ENCODE measurements at places on chromosomes 7 and 10.
A peak's percentile ranks its signal among the peaks of the same experiment; 100 is the strongest.

- DNase-seq: no peak
These were observed 20.6 kb downstream of the SHTN1 start for GRCh38 chr10:116984202-116984990.

- DNase-seq: no peak
These were observed 69.4 kb downstream of the FRMD4A start for GRCh38 chr10:14261336-14261735.

- peak; percentile 53 for DNase-seq
These were observed 1.9 kb upstream of the PLAU start for GRCh38 chr10:73908853-73909539.

DNA sequence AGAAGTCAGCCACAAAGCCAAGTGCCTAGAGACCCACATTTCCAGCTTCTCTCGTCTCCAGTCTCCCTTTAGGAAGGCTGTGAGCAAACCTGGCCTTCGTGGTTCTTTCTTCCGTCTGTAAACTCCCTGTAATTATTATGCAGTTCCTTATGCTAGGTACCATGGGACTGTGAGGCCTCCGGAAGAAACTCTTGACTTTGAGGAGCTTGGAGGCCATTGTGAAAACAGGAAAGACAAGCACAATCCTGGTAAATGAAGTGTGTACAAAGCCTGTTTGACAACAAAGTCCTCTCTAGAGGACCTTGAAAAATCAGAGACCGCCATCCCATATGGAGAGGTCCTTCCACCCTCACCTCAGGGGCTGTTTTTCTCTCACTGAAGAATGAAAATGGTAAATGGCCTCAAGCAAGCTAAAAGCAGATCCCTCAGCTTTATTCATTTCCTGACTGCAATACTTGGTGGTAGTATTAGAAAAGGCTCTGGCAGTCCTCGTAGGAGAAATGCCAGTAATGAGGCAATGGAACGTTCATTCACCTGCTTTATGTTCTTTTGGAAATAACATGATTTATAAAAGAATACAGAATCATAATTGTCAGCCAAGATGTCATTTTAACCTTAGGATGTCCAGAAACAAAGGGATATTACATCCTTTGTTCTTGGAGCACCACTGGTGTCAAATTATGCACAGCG lies 926.4 kb downstream of the LRMDA start:
- no peak for DNase-seq

DNA sequence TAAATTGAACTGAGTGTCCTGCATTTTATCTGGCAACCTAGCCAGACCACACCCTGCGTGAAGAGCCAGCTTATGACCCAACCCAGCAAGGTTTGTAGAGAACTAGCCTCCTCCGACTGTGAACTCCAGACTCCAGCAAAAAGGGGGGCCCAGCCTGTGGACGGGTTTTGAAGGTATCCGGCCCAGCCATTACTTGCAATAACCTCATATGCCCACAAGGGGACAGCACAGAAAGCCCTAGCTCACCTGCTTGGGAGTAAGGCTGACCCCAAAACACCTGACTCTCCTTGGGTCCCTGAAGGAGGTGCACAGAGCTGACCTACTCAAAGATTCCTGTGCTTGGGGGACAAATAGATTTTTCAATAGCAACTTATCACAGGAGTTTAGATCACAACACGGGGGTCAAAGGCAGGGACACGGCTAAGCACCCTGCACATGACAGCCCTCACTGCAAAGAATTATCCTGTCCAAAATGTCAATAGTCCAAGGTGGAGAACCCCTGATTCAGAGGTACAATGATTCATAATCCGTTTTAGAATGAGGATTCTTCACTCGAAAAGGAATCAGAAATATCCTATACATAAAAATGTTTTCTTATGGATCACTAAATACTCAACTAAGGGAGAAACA lies 4.6 kb downstream of the TRPV6 start:
- DNase-seq: peak; percentile 58

GRCh38 chr10:49690698-49691356 lies 11.4 kb downstream of the C10orf53 start:
- DNase-seq: no peak

DNA sequence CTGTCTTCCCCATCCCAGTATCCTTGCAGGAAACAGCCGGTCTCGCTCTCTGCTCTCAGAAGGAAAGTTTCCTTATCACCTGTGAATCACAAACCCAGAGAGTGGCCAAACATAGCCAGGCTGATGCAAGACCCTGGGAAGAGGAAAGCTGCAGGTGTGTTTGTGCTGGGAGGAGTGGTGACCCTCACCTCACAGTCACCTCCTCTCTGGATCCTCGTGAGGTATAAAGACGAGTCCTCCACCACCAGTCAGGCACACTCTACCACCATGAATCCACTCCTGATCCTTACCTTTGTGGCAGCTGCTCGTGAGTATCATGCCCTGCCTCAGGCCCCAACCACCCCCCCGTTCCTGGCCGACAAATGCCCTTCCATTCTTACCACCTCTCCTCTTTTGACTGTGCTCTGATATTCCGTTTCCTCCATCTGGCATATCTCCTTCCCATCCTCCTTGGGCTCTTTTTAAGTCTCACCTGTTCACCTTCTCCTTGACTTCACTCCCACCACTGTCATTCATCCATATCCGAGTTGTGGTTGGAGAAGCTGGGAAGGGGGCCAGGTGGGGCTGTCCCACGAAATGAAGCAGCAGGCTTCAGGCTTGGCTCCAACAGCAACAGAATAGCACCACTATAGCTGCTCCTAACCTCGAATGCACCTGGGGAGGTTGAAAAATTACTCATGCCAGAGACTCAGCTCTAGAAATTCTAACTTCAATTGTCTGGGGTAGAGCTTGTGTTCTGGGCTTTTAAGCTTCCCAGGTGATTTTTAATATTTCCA lies at the start of gene PRSS1:
TSS of gene PRSS1 (plus strand) at position 255 of the 776 bp plus-strand sequence. CDS start at position 268, 13 bp downstream.
- DNase-seq: no peak

GRCh38 chr7:71017602-71018001 lies 114.3 kb upstream of the GALNT17 start:
- DNase-seq: no peak

DNA sequence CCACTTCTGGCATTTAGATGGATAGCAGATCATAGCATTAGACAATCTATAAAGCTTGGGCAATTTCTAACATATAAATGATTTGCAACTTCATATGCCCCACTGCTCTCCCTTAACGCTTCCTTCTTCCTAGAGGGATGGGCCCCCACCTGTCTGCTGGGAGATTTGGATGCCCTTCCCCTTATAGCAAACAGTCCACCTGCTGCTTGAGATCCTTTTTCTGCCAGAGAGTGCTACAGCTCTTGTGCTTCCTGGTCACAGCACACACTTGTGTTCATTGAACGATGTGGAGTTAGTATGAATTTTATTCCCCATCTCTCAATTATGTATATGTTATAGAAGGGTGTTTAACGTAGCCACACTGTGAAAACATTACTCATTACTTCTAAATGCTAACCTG lies 10.4 kb upstream of the PCGF5 start:
- DNase-seq: no peak

DNA sequence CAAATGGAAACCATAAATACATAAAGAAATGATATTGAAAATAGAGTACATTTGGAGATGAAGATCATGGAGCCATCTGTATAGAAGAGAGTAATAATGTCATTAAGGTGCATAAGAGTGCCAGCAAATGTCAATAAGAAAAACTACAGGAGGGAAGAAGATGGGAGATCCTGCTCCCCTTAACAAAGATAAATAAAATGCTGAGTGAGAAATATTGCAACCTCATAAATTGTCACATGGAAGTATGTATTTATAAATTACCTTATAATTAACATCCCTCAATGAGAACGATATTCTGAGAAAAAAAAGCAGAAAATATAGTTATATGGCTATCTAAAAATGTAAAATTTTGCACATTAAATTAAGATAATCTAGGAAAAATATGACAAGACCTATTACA lies 155.2 kb upstream of the PRSS1 start:
- DNase-seq: no peak

GRCh38 chr7:104548861-104549260 lies 220.5 kb downstream of the LHFPL3 start:
- no peak for DNase-seq

DNA sequence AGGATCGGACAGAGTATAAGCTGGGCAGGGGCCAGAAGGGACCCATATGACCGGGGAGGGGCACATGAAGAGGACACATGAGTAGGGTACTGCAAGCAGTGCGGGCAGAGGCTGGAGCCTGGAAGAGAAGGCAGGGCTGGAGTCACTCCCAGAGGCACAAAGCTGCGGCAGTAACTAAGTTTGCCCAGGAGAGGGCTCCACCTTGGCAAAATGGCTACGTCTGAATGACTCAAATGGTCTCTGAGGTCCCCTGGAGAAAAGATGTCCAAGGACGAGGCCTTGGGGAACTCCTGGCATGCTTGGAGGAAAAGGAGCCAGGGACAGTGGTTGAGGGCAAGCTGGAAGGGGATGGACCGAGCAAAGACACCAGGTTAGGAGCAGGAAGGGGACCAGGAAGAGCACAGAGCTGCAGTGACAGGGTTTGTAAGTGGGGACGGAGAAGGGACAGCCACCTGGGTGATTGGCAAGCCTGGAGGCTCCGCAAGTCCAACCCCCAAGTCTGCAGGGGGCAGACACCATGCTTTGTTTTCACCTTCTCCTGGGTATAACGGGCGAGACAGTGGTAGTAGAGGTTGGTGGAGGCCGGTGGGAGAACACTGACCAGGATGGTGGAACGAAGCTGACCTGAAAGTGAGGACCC lies 43.1 kb upstream of the LBX1 start:
- peak; percentile 59 for DNase-seq

DNA sequence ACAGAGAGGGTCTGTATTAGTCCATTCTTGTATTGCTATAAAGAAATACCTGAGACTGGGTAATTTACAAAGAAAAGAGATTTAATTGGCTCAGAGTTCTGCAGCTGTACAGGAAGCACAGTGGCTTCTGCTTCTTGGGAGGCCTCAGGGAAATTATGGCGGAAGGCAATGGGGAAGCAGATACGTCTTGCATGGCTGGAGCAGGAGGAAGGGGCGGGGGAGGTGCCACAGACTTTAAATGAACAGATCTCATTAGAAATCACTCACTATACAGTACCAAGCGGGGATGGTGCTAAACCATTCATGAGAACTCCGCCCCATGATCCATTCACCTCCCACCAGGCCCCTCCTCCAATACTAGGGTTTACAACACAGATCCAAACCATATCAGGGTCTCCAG lies 3.7 kb upstream of the CALU start:
- DNase-seq: no peak

GRCh38 chr10:13788320-13788600 lies 201.5 kb downstream of the PRPF18 start:
- no peak for DNase-seq

DNA sequence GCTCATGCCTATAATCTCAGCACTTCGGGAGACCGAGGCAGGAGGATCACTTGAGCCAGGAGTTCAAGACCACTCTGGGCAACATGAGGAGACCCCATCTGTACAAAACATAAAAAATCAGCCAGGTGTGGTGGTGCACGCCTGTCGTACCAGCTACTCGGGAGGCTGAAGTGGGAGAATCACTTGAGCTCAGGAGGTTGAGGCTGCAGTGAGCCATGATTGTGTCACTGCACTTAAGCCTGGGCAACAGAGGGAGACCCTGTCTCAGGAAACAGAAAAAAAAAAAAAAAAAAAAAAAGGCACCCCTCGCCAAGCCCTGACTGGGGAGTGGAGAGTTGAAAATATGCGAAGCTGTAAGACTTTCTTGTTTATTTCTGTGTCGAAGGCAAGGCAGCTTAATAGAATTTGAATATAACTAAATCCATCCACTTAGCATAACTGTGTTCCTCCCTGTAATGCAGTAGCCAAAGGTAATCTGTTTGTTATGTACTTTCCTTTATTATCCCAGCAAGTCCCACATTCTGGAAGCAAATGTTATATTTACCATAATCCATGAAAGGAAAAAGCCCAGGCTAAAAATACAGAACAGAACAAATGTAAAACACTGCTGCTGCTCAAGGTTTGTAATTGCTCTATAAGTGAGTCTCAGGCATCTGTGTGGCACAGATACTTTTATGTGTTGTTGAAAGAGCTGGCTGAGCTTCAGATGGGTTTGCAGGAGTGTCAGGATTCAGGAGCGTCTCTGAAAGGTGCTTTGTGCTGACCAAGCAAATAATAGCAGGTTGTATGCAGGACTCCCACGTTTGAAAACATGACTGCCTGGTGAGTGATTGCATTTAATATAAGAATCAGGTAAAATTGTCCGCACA lies 127.2 kb downstream of the CELF2 start:
- no peak for DNase-seq

- no peak for DNase-seq
These were observed 705.6 kb upstream of the GALNT17 start for GRCh38 chr7:70426249-70426880.

DNA sequence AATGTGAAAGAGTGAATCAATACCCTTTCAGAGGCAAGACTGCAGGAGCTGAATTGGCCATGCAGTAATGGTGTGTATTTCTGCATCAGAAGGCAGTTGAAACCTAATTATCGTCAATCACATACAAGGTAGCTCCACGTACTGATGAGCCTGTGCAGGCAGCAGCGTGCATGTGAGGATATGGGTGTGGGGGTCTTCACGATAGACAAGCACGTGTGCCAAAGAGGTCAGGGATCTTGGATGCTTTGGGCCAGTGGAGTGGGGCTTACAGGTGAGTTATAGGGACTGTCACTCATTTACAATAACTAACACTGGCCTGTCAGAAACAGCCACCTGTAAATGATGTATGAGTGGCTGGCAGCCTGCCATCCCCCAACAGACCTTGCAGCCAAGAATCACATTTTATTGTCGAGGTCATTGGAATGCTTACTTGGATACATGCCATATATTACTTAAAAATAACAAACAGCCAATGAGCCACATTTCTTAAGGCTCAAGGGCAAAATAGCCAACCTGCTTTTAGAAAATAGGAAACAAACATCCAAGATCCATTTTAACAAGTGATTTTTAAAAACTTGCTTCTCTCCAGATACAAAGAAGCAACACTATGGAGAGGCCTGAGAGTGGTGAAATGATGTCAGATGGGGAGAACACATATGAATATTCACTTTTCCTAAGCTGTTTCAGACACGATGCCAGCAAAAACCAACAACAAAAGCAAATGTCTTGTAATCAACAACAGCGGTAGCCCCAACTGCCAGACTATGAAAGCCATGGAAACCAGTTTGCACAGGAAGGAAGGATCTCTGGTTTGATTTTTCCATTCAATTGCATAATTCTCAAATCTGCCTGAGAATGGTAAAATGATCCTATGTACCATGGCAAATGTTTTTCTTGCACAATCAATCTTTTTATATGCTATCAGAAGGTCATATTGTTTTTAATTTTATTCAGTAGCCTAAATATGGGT lies 210.7 kb downstream of the SKAP2 start:
- DNase-seq: no peak
